DMS79 treated with DMSO at 0.1 percent for 48 hours (cell line): ENCODE measurements at places on chromosomes 7 and 10.

GRCh38 chr7:35725280-35725680 lies 30.3 kb upstream of the HERPUD2 start:
- DNase-seq: no peak

DNA sequence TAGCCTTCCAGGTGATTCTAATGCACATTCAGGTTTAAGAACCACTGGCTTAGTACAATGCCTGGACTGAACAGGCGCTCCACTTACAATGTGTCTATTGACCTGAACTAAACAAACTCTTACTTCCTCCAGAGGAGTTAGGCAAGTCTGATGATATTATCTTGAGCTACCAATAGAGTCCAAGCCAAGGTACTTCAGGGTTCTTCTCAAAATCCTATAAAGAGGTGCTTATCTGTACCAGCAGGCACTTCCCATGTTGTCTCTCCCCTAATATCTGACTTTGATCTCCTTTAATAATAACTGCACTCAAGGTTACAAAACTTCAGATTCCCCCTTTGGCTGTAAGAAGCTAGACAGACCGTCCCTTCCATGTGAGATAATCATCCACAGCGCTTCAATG lies 157.0 kb upstream of the SVIL start:
- peak; percentile 2 for DNase-seq

- no peak for DNase-seq
Measured at GRCh38 chr7:106187613-106188350, 75.7 kb upstream of the SYPL1 start.

- no peak for DNase-seq
Measured at GRCh38 chr7:115477193-115477651, 553.3 kb downstream of the TFEC start.

DNA sequence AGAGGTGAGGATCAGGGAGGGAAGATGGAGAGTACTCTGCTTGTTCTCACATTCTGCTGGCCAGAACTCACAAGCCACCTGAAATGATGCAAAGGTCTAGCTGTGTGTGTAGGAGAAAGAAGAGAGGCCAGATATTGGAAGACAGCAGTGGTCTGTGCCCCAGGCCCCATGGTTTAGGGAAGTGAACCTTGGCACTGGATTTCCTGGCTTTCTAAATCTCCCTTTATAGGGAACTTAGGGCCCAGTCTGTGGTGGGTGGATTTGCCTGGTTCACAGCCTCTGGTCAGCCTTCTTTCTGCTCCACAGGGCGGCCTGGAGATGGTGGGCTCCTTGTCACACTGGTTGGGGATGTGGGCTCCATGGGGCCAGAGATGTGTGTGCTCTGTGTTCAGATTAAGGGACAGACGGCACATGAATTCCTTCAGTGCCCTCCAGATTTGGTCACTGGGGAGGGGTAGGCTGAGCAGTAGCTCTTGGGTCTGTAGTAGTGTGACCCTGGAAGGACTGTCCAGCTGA lies 9.5 kb upstream of the SH2D4B start:
- no peak for DNase-seq

- DNase-seq: no peak
Measured at GRCh38 chr7:47556511-47557180, 25.3 kb downstream of the TNS3 start.
